AML-193 (cell line): ENCODE measurements at places on chromosomes 12 and 14.

DNA sequence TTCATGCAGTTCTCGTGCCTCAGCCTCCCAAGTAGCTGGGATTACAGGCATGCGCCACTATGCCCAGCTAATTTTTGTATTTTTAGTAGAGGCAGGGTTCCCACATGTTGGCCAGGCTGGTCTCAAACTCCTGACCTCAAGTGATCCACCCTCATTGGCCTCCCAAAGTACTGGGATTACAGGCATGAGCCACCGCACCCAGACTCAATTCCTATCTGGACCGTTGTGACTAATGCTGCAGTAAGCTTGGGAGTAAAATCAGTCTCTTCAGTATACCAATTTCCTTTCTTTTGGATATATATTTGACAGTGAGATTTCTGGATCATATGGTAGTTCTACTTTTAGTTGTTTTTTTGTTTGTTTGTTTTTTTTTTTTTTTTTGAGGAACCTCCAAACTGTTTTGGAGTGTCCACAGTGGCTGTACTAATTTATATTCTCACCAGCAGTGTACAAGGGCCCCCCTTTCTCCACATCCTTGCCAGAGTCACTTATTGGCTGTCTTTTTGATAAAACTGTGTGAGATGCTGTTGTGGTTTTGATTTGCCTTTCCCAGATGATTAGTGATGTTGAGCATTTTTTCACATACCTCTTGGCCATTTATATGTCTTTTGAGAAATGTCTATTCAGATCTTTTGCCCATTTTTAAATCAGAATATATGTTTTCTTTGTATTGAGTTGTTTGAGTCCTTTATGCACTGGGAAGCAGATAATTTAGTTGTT is 37.3 kb upstream of the EVL start:
- no peak for DNase-seq

GRCh38 chr12:93176165-93176564 is 201.6 kb upstream of the NUDT4 start:
- no peak for DNase-seq

DNA sequence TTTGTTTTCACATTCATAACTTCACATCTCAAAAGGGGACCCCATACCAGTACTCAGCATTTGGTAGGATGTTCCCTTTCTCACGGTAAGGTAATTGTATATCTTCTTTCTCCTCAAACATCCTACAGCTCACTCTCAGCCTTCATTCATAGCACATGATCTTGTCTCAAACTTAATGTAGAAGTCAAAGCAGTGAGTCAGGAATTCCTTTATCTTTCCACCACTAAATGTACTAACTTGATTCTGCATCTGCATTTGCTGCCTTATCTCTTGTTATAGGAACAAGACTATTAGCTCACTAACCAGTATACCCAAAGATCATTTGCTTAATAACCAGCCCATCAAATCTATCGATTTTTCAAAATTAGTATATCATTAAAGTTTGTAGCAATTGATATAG is 22.9 kb downstream of the CPSF2 start:
- no peak for DNase-seq

DNA sequence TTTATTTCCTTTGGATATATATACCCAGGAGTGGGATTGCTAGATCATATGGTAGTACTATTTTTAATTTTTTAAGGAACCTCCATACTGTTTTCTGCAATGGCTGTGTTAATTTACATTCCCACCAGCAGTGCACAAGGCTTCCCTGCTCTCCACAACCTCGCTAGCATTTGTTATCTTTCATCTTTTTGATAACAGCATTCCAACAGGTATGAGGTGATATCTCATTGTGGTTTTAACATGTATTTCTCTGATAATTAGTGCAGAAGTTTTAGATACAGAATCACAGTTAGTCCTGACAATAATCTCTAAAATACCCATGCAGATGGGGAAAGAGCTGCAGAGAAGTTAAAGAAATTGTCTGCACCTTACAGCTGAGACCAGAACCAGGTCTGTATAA is 35.5 kb upstream of the BCL2L14 start:
- no peak for DNase-seq

DNA sequence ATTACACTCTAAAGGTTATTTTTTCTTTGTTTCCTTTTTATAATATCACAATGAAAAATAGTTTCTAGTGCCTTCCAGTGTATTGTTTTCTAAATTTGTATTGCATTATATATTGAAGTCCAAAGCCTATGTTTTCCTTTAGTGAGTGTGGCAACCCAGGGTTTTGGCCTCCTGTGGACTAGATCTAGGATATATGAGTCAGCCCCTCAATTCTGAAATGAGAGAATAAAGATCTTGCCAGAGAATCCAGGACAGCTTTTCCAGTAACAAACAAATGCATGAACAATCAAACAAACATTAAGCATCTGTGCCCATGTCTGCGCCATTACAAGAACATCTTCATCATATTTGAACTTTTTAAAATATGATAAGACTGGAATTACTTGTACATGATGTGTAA is 70.7 kb upstream of the SSTR1 start:
- no peak for DNase-seq
